ENCODE measurements at places on chromosomes 7 and 10. TPM values are rescaled to one million over a fixed set of nuclear protein-coding genes. Genes with fewer than 3 reads are reported as not detected.
A peak's percentile ranks its signal among the peaks of the same experiment; 100 is the strongest.

Gene RINT1
- 23.4 TPM for total RNA-seq

Gene LIPK
- total RNA-seq: not detected

Gene LIPM
- not detected for total RNA-seq

Gene CALN1
- total RNA-seq: 3.5 TPM

Gene ANKRD30A
- total RNA-seq: not detected

Gene FBXW4
- total RNA-seq: 25.8 TPM

Gene UCN3
- total RNA-seq: not detected

Gene KLLN
- total RNA-seq: 0.27 TPM

DNA sequence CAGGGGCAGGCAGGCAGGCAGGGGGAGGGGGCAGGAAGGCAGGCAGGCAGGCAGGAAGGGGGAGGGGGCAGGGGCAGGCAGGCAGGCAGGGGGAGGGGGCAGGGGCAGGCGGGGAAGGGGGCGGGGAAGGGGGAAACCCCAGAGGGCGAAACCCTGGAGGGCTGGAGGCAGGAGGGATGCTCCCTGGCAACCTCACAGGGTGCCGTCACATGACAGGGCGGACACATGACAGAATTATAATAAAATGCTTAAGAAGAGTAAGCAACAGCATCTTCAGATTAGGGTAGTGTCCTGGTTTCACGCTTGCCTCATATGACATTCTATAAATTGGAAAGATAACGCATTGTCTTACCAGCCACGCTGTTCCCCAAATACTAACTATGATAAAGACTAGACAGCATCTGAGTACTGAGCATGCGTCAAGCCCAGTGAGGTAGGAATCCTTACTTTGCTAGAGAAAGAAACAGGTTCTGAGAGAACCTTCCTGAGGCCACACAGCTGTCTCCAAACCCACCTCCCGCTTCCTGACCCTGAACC is 131.6 kb downstream of the DIP2C start:
- peak; percentile 54 for DNase-seq
- no peaks in the 10 kb centered on the region for H3K36me3 ChIP-seq
- H3K4me1 ChIP-seq: peaks cover 48% of the 10 kb centered on the region
- H3K27me3 ChIP-seq: peaks cover 2% of the 10 kb centered on the region
- no peak overlapping the region for H3K27ac ChIP-seq
- H3K4me3 ChIP-seq: no peak overlapping the region

- no peaks in the 10 kb centered on the region for H3K4me1 ChIP-seq
- H3K27ac ChIP-seq: no peak overlapping the region
- H3K27me3 ChIP-seq: no peaks in the 10 kb centered on the region
- no peak overlapping the region for H3K4me3 ChIP-seq
Measured at GRCh38 chr7:157558516-157558874, 221.7 kb downstream of the DNAJB6 start.

GRCh38 chr10:27500886-27501285 is 3.2 kb upstream of the RAB18 start:
- H3K36me3 ChIP-seq: no peaks in the 10 kb centered on the region
- no peak for DNase-seq
- no peak overlapping the region for H3K27ac ChIP-seq
- H3K27me3 ChIP-seq: peaks cover 12% of the 10 kb centered on the region
- peaks cover 4% of the 10 kb centered on the region for H3K4me1 ChIP-seq

DNA sequence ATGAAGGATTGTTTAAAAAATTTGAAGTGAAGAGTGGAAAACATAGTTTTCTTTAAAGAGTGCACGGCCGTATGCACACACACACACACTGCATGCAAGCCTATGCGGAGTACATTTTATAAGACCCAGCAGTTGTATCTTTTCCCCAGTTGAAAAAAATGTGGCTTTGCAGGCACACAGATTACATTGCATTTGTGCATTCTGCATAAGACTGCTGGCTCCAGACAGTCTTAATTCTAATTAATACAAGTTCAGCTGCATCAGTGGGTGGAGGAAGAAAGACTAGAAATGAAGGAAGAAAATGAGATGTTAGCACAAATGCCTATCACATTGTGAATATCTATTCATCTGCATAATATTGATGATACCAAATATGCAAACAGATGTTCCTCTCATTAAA is 79.6 kb downstream of the FAM204A start:
- no peak overlapping the region for H3K27ac ChIP-seq
- peaks cover 14% of the 10 kb centered on the region for H3K4me1 ChIP-seq
- no peaks in the 10 kb centered on the region for H3K27me3 ChIP-seq
- H3K36me3 ChIP-seq: no peaks in the 10 kb centered on the region
- H3K4me3 ChIP-seq: no peak overlapping the region
- DNase-seq: no peak

- peaks cover 11% of the 10 kb centered on the region for H3K36me3 ChIP-seq
- DNase-seq: no peak
- H3K4me3 ChIP-seq: no peak overlapping the region
- peaks cover 4% of the 10 kb centered on the region for H3K4me1 ChIP-seq
- peaks cover 5% of the 10 kb centered on the region for H3K27me3 ChIP-seq
- H3K27ac ChIP-seq: no peak overlapping the region
Measured at GRCh38 chr7:99035723-99036545, 108.0 kb downstream of the SMURF1 start.

GRCh38 chr10:5719546-5719945 is 34.9 kb downstream of the TASOR2 start:
- no peaks in the 10 kb centered on the region for H3K36me3 ChIP-seq
- no peak overlapping the region for H3K4me3 ChIP-seq
- H3K27me3 ChIP-seq: peaks cover 2% of the 10 kb centered on the region
- H3K4me1 ChIP-seq: peaks cover 1% of the 10 kb centered on the region
- DNase-seq: no peak

- H3K4me3 ChIP-seq: no peak overlapping the region
- H3K27me3 ChIP-seq: no peaks in the 10 kb centered on the region
- H3K36me3 ChIP-seq: no peaks in the 10 kb centered on the region
Measured at GRCh38 chr10:51479711-51480110, 219.7 kb downstream of the CSTF2T start.

- peak; percentile 21 for DNase-seq
- peak overlapping the region; percentile 84 for H3K27ac ChIP-seq
- peak overlapping the region; percentile 12 for H3K4me3 ChIP-seq
Measured at GRCh38 chr7:141113131-141113530, 39.3 kb downstream of the TMEM178B start.

DNA sequence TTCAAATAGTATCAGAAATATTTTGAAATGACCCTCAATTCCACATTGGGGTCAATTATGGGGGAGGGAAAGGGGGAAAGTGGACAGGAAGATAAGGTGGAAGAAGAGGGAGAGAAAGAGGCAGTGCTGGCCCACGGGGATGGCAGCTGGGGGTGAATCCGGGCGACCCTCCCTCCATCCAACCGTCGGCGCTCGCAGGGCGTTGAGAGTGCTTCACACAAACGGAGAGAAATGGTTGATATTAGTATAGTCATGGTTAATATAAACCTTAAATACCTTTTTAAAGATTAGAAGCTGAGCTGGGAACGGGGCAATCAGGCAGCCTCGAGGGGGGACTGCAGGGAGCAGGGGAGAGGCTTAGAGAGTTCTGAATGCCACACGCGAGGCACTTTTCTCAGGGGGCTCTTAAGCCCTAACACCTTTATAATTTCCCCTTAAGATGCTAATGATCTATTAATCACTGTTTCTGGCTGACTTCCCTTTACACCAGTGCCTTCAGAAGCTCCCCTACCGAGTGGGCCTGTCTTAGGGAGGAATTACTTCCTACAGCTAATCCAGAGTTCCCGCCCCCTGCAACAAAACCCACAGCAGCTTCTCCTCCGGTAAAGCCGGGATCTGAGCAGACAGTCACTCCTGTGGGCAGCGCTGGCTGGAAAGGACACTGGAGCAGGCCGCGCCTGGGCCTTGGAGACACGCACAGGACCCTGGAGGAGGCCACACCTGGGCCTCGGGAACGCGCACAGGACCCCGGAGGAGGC is 39.5 kb downstream of the PRKAG2 start:
- no peak for DNase-seq
- H3K4me1 ChIP-seq: peaks cover 15% of the 10 kb centered on the region
- no peaks in the 10 kb centered on the region for H3K36me3 ChIP-seq

- no peaks in the 10 kb centered on the region for H3K36me3 ChIP-seq
- DNase-seq: no peak
- no peak overlapping the region for H3K27ac ChIP-seq
- no peaks in the 10 kb centered on the region for H3K27me3 ChIP-seq
- no peak overlapping the region for H3K4me3 ChIP-seq
Measured at GRCh38 chr10:43821103-43821502, 172.4 kb upstream of the ZNF32 start.

DNA sequence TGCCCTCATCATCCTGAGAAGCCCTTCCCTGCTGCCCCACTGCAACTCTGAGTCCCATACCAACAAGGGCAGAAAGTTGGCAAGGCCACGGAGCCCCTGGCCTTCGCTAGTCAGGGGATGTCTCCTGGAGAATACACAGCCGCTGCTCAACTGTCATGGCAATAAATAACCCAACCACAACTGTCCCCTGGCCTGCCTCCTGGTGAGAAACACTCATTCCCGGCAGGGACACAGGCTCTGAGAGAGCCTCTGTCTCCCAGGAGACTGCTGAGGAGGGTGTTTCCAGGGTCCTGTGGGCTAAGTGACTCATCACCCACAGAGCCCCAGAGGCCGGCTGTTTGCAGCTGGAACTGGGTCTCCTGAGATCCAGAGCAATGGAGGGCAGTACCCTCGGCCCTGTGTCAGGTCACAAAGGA is 354.1 kb downstream of the TNS3 start:
- no peak overlapping the region for H3K4me3 ChIP-seq
- H3K36me3 ChIP-seq: no peaks in the 10 kb centered on the region
- peaks cover 7% of the 10 kb centered on the region for H3K4me1 ChIP-seq
- no peak overlapping the region for H3K27ac ChIP-seq
- no peak for DNase-seq

GRCh38 chr10:91022924-91023699 is 102.2 kb upstream of the ANKRD1 start:
- H3K36me3 ChIP-seq: no peaks in the 10 kb centered on the region
- H3K4me3 ChIP-seq: no peak overlapping the region
- H3K4me1 ChIP-seq: peaks cover 9% of the 10 kb centered on the region
- no peaks in the 10 kb centered on the region for H3K27me3 ChIP-seq
- H3K27ac ChIP-seq: no peak overlapping the region

GRCh38 chr10:30554440-30554825 is 75.1 kb downstream of the LYZL2 start:
- no peak overlapping the region for H3K27ac ChIP-seq
- H3K4me3 ChIP-seq: no peak overlapping the region
- no peak for DNase-seq
- peaks cover 9% of the 10 kb centered on the region for H3K4me1 ChIP-seq
- H3K36me3 ChIP-seq: no peaks in the 10 kb centered on the region

- peak overlapping the region; percentile 41 for H3K27ac ChIP-seq
- H3K4me1 ChIP-seq: peaks cover 35% of the 10 kb centered on the region
- no peak for DNase-seq
- H3K4me3 ChIP-seq: peak overlapping the region; percentile 39
- no peaks in the 10 kb centered on the region for H3K27me3 ChIP-seq
Measured at GRCh38 chr10:110268971-110269370, 35.7 kb downstream of the SMNDC1 start.

DNA sequence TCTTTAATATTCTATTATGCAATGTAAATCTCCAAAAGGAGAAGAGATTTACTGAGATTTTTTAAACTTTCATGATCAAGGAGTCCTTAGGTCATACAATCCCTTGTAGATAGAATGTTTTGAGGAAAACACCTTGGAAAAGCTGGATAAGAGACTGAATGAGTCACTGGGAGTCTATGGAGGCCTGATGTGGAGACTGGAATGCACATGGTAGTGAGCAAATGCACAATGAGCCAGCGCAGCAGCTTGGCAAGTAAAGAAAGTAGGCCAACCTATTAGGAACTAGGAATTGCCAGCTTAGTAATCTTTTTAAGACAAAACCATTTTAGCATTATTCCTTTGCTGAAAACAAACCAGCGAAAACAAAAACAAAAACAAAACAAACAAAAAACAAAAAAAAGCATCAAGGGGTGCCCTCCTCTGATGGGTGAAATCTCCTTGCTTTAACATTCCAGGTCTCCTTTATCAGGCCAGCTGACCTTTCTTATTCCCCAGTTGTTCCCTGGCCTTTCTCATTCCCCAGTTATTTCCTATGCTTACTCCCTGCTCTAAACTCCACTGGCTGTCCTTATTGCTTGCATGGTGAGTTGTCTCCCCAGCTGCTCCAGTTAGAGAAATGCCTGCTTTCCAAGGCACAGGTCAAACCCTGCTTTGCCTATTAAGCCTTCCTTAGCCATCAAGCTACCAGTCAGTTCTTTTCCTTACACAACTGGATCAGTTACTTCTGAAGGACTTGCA is 135.8 kb downstream of the PLCE1 start:
- no peak for DNase-seq
- H3K27ac ChIP-seq: no peak overlapping the region
- H3K36me3 ChIP-seq: no peaks in the 10 kb centered on the region
- H3K4me3 ChIP-seq: no peak overlapping the region

DNA sequence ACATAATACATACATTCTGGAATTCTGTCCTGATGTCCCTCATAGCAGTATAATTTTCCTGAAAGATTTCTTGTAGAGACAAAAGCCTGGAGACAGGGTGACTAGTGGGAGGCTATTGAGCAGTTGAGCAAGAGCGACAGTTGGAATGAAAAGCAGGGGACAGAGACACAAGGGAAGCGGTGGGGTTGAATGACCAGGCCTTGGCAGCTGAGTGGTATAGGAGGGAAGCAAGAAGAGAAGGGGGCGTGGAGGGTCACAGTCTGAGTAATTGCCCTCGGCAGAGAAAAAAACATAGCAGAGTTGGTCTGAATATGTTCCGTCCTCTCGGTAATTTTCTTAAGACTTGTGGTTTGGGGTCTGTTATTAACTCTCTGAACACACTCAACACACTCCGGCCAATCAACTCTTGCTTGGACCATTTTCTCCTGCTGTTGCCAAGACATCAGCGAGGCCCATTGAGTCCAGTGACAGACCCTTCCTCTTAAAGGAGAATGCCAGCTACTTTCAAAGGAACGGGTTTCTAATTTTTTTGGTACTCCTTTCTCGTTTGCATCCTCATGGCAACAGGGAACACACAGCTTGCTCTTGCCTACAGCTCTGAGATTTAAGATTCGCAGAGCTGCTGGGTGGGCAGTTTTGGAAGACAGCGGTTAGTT is 5.3 kb upstream of the ACTR3B start:
- peaks cover 2% of the 10 kb centered on the region for H3K27me3 ChIP-seq
- no peaks in the 10 kb centered on the region for H3K4me1 ChIP-seq
- H3K4me3 ChIP-seq: no peak overlapping the region
- no peak overlapping the region for H3K27ac ChIP-seq
- no peak for DNase-seq

DNA sequence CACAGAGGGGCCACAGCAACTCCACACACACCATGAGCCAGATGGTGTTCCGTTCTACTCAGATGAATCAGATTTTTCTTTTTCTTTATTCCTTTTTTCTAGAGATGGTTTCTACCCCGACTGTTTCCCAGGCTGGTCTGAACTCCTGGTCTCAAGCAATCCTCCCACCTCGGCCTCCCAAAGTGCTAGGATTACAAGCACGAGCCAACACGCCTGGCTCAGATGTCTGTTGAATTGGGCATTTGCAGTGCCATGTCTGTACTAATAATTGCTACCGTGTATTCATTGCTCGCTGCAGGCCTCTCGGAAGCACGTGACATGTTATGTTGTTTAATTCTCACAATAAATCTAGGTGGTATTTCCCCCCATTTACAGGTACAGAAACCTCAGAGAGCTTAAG is 67.2 kb downstream of the RABGEF1 start:
- no peak overlapping the region for H3K4me3 ChIP-seq
- H3K36me3 ChIP-seq: no peaks in the 10 kb centered on the region
- H3K27ac ChIP-seq: no peak overlapping the region
- DNase-seq: no peak
- H3K27me3 ChIP-seq: no peaks in the 10 kb centered on the region

- no peak overlapping the region for H3K4me3 ChIP-seq
- peaks cover 24% of the 10 kb centered on the region for H3K4me1 ChIP-seq
- H3K27ac ChIP-seq: no peak overlapping the region
- peaks cover 6% of the 10 kb centered on the region for H3K27me3 ChIP-seq
Measured at GRCh38 chr10:13701157-13701919, 114.6 kb downstream of the PRPF18 start.
